ENCODE measurements at places on chromosomes 2 and 18.

DNA sequence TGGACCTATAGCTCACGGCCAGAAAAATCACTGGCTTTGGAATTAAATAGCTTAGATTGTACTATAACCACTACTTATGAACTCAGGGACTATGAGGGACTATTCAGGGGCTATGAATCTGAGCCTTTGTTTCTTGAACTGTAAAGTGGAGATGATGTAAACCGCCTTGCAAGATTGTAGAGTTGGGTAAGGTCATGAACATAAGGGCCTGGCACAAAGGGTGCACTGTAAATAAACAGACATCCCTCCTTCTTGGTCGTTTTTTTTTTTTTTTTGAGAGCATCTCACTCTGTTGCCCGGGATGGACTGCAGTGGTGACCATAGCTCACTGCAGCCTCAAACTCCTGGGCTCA, 2.8 kb downstream of the TMEM177 start:
- no peak for DNase-seq

- DNase-seq: no peak
Measured at GRCh38 chr2:223494496-223494895, 107.7 kb downstream of the SCG2 start.

DNA sequence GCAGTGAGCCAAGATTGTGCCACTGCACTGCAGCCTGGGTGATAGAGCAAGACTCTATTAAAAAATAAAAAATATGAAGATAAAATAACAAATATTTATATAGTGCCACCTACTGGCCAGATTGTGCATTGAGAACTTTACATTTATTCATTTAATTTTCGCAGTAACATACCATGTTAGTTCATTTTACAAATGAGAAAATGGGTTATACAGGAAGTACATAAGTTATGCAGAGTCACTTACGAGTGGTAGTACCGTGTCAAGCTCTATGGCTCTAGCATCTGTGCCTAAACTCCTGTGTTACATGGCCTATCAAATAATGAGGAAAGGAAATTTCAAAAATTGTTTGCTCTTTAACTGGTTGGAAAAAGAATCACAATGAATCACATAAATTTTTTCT, 27.9 kb downstream of the RIF1 start:
- DNase-seq: peak; percentile 6

DNA sequence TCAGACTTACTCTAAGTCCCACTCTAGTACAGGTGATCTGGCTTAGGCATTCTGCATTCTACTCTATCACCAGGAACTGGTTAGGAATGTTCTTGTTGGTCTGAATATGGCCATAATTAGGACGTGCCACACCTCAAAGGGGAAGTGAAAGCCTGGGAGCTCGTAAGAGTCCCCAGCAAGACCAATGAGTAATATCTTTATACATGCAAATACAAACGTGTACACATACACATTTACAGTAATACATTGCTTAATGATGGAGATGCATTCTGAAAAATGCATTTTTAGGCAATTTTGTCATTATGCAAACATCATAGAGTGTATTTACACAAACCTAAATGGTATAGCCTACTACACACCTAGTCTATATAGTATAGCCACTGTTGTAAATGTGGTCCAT, 19.5 kb upstream of the ERCC3 start:
- no peak for DNase-seq

GRCh38 chr2:236857781-236858180, 227.9 kb upstream of the COPS8 start:
- no peak for DNase-seq

DNA sequence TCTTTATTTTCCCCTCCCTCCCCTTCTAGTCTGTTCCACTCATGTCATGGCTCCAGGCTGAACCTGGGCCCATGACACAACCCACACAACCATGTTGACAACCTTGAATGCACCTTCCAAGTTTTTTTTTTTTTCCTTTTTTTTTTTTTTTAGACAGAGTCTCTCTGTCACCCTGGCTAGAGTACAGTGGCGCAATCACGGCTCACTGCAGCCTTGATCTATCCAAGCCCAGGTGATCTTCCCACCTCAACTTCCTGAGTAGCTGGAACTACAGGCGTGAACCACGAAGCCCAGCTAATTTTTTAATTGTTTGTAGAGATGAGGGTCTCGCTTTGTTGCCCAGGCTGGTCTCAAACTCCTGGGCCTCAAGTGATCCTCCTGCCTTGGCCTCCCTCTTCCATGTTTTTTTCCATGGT, 21.9 kb upstream of the ROCK2 start:
- no peak for DNase-seq

GRCh38 chr18:61616111-61616610, 276.6 kb downstream of the RNF152 start:
- DNase-seq: no peak

DNA sequence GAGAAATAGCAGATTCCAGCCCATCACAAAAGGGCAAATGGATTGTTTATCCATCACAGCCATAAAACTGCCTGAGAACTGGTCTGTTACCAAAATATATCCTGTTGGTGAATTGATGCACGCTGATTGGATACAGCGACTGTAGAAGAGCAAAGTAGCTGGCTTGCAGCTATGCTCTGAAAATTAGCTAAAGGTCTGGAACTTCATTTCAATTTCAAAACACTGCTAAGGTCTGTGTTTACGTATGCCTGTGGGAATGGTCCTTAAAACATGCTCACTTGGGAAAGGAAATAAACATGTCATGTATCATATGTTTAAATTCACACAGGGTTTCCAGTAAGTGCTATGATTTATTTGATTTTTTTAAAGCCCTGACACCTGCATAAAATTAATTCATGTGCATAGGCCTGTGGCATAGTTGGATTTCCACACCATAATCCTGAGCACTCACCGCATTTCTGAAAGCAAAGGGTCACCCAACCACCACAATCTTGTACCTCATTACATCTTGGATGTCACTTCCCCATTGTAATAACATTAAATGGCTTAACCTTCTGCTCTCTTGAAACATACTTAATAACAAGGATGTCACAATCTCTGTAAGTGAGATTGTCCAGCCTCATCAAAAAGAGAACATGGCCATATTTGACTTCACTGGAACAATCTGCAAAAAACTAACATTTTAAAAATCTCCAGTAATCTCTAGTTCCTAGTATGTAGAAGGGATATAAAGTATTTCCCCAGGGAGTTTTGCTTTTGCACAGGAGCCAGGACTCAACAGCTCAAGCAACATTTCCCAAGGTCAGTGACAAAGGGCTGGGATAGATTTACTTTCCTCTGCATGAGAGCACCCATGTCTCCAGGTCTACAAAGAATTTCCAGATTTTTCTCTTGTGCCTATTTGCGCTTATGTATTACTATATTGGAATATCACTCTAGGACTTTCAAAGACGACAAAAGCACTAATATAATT, 109.8 kb downstream of the FARSB start:
- DNase-seq: no peak

DNA sequence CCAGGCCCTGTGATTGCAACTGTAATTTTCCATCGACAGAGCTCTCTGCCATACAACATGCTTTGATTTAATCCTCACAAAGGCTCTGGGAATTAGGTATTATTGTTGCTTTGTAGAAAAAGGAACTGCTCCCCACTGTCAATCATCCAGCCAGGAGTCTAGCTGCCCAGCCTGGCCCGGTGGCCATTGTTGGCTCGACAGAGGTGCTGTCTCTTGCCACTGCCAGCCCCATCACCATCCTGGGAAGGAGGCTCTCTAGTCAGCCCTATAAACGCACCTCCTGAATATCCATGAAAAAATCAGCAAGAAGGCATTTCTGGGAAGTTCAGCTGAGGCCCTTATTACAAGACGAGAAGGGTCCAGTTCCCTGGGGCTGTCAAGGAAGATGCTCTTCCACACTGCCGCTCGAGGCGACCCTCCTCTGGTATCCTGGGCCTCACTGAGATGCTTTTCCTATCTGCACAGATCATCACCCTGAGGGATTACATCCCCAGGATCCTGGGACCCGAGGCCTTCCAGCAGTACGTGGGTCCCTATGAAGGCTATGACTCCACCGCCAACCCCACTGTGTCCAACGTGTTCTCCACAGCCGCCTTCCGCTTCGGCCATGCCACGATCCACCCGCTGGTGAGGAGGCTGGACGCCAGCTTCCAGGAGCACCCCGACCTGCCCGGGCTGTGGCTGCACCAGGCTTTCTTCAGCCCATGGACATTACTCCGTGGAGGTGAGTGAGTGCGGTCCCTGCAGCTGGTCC, 71.0 kb downstream of the TPO start:
- no peak for DNase-seq

DNA sequence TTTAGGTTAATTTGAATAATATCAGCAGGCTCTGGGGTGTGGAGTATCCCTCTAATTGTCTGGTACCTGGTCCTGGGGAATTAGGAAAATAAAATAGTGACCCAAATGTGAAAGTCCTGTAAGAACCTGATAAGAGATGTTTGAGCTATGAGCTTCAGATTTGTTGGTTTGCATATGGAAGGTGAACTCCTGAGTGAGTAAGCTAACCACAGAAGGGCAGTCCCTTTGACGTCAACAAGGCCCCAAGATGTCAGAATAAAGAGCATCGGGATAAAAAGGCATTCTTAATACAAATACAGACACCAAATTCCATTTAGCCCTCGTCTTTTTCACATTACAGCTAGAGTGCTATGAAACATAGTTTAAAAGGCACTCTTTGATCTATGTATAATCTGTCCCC, 1366.3 kb upstream of the TMEFF2 start:
- no peak for DNase-seq

DNA sequence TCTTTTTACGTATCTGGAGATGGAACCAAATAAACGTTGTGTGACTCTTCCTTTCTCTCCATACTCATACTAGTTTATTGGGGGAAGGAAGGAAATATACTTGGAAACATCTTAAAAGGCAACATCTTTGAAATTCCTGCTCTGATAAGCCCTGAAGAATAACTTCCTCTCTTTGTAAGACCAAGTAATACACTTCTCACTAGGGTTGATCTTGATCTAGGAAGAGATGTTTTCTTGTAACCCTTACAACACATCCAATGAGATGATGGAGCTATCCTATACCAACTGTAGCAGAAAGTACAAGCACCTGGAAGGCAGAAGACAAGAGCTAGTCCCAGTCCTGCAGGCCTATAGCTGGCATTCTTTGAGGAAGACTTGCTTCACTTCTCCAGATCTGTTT, 2.0 kb downstream of the ANKRD44 start:
- no peak for DNase-seq

- no peak for DNase-seq
Measured at GRCh38 chr2:126882736-126883665, 15.7 kb upstream of the TEX51 start.

DNA sequence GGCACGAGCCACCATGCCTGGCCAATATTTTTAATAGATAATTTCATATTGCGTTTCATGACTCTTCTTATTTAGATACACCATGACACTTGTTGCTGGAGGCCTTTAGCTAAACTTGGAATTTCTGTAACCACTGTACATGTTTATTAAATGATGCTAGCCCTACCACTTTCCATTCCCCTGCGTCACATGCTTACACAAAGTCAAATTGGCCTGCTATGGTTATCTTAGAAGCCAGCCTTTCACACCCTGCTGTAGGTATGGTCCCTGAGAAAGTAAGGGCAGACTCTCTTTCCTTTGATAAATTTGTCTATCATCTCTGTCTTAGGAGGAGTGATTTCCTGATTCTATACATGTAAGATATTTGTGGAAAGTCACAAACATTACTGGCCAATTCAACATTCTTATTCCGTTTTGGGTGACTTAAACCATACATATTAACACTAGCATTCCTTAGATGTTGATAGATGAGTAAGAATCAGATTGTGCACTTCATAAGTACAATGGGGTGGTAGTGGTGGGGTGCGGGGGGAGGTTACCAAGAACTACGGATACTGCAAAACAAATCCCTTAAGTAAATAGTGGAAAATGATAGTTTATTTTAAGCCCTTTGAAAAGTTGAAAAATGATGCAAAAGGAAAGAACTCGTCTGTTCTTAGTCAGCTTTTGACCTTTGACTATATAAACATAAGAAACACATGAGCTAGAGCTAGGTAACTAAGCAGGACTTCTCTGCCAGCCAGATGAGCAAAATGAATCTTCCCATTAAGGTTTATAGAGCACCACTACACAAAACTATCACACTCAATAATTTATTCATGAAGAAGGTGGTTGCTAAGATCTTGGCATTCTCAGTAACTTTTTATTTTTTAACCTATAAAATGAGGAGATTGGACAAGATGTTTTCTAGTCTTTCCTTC, 7.9 kb upstream of the NDUFV2 start:
- DNase-seq: peak; percentile 53

DNA sequence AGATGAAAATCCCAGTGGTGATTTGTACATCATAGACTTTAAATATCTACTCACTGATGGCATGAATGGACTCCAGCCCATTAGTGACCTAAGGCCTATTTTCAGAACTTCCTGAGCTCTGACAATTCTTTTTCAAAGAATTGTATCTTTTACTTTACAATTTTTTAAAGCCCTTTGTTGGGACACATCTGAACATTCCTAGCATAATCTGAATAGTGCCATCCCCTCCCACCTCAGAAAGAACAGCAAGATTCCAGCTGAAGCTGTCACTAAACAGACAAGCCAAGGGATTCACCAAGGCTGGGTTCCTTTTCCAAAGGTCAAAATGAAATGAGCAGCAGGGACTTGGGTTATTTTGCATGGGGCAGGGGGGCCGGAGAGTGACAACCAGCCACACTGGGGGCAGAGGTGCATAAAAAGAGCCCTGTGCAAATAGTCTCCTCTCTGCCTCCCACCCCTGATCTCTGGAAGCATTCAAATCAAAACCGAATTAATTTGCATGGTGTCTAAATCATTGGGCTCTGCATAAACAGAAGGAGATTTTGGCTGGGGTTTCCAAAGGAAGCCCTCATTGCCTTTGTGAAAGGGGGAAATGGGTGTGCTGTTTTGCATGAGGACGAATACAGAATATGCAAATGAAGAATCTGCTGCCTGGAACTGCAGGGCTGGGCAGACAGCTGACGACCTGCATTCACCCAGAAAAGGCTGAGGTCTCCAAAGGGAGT, 17.2 kb downstream of the EPHA4 start:
- no peak for DNase-seq

DNA sequence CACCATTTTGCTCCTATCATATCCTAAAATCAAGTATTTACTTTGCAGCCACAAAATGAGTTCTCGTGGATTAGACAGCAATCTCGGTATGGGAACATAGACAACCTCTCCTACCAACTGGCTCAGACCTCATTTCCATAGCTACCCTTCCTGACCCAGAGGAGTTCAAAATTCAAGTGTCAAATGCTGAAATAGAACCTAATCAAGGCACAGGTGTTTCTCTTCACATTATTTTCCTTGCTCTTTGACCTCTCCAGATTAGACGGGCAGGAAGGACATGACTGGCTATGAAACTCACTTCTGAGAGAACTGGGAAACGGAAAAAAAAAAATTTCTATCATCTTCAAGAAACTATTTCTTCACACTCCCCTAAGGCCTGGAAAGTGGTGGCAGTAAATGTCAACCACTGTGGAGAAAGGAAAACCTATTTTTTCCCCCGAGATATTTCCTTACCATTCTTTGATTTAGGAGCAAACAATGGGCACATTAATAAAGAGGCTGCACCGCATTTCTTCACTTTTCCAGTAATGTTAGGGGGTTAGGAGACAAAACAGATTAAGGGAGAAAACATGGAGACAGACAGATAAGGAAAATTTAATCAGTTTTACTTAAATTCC, 63.6 kb upstream of the DTNB start:
- DNase-seq: no peak

GRCh38 chr2:157743051-157743450, 114.4 kb upstream of the ACVR1C start:
- no peak for DNase-seq

All from kidney glomerular epithelial cell (primary cell).